NCI-H526 (cell line): ENCODE measurements at places on chromosomes 4 and X.

DNA sequence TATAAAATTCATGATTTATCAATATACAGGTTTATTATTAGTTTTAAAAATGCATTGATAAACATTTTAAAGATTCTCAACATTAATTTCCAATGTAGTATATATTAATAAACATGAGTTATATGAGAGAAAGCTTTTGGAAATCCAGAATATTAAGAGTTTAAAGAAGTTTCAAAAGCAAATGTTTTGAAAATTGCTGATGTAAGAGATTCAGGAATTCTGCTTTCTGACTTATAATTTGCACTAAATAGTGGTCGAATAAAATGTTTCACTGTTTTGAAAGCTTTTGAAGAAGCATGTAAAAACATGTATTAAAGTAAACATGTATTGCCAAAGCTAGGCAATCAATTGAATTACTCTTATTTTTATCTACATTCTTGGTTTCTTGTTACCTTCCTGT lies 151.2 kb upstream of the CXorf51B start:
- no peak for DNase-seq

DNA sequence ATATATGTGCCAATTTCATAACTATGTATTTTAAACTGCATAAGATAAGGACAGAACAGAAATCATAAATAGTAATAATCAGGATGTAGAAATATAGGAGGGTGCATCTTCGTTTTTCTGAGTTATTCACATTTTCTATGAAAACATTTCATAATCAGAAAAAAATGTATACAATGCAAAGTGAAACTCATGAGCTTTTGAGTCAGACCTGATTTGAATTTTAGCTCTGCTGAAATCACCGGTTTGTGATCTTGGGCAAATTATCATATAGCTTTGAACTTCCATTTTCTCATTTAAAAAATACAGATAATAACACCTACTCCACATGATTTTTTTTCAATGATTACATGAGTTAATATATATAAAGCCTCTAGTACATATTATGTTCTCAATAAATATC lies 106.9 kb downstream of the KDR start:
- DNase-seq = no peak

- DNase-seq = peak; percentile 19
These were observed 13.2 kb upstream of the RAB9B start for GRCh38 chrX:103845165-103845653.

- DNase-seq = no peak
These were observed 204.5 kb downstream of the NLGN4X start for GRCh38 chrX:6024204-6024603.

GRCh38 chrX:1673337-1673736 lies 58.5 kb downstream of the ASMT start:
- peak; percentile 3 for DNase-seq

DNA sequence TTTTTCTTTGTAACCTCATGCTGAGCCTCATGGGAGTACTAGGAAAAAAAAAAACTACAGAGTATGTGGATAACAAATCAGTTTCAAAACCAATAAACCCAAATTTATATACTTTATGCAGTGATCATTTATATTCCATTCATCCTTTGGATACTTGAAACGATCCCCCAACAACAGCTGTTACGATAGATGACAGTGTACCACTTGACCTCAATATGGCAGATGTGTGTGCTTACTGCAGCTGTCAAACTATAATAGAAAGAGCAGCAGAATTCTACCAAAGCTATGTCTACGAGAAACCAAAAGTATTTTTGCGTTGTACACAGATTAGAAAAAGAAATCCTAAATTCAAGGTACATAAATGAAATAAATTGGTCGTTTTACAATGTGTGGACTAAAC lies 337.8 kb downstream of the PDGFC start:
- DNase-seq = no peak

- no peak for DNase-seq
These were observed 29.4 kb upstream of the KIAA0232 start for GRCh38 chr4:6753103-6753560.

DNA sequence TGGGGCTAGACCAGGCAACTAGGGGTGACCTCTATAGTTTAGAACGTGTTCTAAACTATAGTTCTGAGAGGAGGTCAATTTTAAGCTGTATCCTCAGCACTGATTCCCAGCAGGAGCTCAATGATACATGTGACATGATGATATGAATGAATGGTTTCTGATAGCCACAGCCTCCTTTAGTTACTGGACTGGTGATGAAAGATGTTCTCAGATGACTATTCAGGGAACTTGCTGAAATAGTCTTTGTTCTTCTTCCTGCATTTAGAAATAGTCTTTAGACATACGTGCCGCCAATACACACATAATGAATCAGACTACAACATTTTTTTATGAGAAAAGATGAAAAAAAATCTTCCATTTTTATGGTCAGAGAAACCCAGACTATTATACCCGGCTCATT lies 116.3 kb upstream of the TMEM150C start:
- DNase-seq = no peak

DNA sequence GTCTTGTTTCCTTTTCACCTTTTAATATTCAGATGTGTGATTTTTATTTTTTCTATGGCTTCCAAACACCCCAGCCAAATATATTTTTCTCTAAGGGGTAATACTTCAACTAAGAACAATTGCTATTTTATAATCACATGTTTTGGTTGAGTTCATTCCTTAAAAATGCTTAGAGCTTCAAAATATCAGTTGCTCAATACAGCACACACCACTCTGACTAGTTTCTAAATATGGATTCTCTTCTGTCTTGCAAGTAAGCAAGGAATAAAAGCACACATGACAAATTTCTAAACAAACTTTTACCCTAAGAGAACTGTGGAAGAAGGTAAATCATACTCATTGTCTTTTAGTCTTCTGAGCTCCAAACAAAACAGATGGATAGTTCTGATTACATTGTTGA lies 27.2 kb downstream of the ANTXR2 start:
- DNase-seq = no peak

- no peak for DNase-seq
These were observed 31.4 kb downstream of the GC start for GRCh38 chr4:71752383-71753042.

DNA sequence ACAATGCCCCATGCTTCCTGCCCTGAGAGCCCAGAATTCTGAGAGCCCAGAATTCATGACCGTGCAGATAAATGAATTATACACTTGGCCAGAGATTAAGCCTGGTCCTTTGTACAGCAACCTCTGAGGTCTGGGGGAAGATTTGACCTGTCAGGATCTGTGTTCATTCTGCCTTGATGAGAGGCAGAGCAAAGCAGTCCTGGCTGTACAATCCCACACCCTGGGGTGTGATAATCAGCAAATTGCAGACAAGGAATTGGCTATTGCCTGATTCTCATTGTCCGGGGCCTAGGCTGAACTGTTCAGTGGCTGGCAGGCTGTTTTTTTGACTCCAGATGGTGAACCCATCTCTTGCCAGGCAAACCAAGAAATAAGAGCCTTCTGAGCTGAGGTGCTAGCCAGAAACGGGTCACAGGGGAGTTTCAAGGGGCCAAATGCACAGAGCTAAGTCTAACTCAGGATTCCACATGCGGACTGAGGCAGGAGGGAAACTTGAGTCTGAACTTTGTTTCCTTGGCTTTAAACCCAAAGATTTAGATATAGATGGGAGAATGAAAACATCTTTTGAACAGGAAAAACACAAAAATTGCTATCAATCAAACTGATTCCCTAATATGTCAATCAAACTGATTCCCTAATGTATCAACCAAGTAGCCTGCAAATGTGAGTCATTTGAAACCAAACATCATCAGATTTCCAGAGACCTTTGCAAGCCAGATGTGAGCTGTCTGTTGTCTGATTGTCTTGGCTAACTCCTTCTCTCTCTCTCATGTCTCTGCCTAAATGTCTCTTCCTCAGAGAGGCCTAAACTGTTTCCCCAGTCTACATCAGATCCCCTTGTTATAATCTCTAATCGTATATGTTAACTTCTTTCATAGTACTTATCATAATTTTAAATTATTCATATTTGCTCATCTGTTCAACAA lies 159.3 kb downstream of the ATG4A start:
- DNase-seq = no peak

GRCh38 chrX:120304256-120304655 lies 7.0 kb downstream of the TMEM255A start:
- DNase-seq = no peak

- DNase-seq = no peak
These were observed 99.8 kb downstream of the PTCHD1 start for GRCh38 chrX:23434356-23434884.

DNA sequence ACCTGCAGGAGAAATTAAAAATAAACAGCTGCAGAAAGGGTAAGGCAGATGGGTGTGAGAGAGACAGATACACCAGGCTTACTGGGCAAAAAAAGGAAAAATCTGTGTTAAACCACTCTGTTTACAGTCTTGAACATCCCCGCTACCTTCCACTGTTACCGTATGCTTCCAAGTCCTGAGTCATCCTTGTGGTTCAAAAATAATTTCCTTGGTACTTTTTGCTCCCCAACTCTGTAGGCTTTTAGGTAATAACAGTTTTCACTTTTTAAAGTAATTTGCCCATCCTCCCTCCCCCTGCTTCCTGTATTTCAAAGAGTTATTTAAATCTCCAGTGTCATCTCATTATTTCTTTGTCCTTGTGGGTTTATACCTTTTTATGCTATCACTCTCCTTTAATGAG lies 210.1 kb upstream of the FAT4 start:
- DNase-seq = no peak

DNA sequence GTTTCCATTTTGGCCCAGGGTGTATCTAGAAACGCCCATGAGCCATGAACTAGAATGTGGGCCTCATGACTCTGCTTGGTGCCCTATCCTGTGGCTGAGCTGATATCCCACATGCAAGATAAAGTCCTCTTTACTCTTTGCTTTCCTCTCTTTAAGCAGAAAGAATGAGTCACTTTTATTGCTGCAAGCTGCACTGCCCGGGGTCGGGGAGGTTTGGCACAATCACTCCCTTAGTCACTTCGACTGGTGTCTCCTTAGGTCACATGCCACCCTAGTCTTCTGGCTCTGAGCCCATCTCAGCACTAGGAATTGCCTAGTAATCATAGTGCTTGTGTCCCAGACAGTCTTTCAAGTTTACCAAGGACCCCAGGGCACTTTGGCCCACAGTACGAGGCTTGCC lies 75.1 kb upstream of the CXorf66 start:
- no peak for DNase-seq

- no peak for DNase-seq
These were observed 446.9 kb downstream of the GRXCR1 start for GRCh38 chr4:43339435-43339834.

- DNase-seq = no peak
These were observed 3.1 kb downstream of the DUSP9 start for GRCh38 chrX:153649915-153650782.

- no peak for DNase-seq
These were observed 114.8 kb upstream of the PLAC1 start for GRCh38 chrX:134773041-134773440.

DNA sequence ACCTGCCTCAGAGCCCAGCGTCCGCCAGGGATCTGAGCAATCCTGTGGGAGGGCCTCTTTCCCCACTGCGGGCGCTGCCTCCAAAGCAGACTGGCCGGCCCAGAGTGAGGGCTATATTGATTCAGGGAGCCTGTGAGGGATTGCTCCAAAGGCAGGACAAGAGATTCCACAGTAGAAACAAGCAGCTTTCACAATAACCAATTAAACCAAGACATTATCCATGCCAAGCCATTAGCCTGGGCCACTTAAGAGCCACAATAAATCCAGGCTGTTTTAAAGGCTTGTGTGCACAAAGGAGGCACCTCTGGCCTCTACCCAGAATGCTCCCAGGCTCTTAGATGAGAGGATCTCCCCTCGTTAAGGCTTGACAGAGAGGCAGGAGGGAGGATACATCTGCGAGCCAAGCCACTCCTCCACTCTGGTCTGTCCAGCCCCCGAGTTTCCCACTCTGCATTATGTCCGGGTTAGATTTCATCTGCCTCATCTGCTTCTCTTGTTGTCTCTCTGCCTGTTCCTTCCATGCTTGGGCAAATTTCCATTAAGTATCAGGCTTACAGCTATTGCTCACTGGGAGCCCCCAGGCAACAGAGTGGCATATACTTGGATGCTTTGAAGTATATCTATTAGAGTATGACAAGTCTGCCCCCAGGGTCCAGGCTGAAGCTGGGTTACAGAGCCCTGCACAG lies 357.9 kb downstream of the UNC5C start:
- peak; percentile 5 for DNase-seq

DNA sequence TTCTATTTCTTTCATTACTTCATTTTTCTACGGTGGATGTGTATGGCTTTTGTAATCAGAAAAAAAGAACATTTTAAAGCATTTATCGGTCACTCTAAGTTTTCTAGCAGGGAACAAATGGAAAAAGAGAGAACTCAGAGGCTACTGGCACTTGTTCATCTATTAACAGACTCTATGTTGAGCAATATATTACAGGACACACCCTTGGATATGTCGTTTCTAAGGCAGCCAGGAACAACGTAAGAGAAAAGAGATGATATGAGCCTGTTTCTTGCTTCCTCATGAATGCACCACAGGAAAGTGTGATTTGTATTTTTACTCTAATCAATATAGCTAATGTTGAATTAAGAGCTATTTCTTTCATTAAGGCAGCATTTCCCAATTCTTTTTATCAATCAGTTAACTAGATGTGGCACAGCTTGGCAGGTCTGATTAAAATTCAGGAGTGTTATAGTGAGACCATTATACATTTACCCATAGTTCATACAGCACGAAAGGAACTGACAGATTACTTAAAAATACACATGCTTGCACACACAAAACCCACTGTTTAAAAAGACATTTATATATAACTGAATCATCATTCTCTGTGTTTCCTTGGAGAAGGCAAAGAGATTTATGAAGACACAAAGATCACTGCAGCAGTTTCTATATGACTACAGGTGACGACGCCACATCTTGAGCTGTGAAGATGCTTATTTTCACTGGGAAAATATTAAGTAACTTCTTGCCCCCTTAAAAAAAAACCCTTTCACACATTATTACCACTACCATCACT lies 13.0 kb downstream of the RAB9B start:
- DNase-seq = no peak

DNA sequence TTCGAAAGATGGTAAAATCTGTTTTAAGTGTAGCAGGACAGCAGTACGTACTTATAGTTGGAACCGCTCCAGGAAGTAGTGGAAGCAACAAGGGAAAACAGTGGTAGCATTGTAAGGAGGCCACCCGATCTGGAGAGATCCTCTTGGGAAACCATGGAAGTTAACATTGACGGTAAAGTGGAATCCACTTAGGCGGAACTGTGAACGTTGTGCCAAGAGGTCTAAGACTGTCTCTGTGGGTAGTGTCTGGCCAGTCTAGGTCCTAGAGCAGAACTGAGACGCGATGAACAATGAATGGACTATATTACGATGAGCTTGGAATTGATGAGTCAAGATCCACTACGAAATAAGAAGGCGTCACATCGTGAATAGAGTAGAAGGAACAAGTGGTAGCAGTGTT lies 124.0 kb downstream of the TENM3 start:
- no peak for DNase-seq
